D721Med (cell line): ENCODE measurements at places on chromosomes 4 and X.

- DNase-seq: no peak
Observed at GRCh38 chr4:138759554-138759902, 256.1 kb upstream of the NOCT start.

- DNase-seq: no peak
Observed at GRCh38 chr4:182354867-182355266, 111.7 kb downstream of the TENM3 start.

DNA sequence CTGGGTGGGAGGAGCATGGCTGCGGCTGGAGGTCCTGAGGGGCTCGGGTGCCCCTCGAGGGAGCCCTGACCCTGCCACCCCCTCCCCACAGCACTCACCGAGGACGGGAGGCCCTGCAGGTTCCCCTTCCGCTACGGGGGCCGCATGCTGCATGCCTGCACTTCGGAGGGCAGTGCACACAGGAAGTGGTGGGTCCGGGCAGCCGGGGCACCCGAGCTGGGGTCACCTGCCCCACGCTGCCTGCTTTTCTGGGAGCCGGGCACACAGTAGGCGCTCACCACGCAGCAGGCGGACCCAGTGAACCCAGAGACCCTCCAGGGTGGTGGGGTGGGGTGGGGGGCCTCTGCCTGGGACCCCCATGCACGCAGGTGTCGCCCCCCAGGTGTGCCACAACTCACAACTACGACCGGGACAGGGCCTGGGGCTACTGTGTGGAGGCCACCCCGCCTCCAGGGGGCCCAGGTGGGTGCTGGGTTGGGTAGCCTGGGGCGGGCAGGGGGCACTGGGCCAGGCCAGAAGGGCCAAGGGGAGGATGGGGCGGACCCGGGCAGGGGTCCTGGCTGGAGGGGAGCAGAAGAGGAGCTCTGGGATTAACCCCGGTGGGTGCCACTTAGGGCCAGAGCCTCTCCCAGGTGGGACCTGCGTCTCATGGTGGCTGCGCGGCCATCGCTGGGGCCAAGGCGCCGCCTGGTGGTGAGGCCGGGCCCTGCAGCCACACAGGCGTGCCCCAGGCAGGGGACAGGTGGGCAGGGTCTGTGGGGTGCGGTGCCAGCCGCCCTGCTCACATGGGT, 1.4 kb downstream of the HGFAC start:
- peak; percentile 97 for DNase-seq

DNA sequence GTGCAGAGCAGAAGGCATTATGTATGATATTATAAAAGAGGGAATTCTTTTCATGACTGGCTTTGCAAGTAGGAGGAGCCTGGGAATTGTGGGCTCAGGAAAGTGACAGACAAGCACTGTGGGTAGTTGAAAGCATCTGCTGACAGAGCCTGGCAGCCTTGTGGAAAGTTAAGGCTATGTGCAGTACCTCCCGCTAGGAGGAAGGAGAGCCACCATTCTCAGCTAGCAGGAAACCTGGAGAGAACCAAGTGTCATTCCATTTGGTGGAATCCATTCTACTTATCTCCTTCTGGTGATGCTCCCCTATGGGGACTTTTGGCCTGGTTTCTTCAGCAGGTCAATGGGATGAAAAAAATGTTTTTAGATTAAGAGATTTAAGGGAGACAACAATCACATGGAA, 81.8 kb downstream of the ASB9 start:
- no peak for DNase-seq

- DNase-seq: no peak
Observed at GRCh38 chrX:65657659-65658058, 9.8 kb upstream of the MSN start.

GRCh38 chr4:68460085-68460484, 12.8 kb downstream of the TMPRSS11E start:
- DNase-seq: no peak

- no peak for DNase-seq
Observed at GRCh38 chr4:57491388-57491787, 381.2 kb upstream of the IGFBP7 start.

DNA sequence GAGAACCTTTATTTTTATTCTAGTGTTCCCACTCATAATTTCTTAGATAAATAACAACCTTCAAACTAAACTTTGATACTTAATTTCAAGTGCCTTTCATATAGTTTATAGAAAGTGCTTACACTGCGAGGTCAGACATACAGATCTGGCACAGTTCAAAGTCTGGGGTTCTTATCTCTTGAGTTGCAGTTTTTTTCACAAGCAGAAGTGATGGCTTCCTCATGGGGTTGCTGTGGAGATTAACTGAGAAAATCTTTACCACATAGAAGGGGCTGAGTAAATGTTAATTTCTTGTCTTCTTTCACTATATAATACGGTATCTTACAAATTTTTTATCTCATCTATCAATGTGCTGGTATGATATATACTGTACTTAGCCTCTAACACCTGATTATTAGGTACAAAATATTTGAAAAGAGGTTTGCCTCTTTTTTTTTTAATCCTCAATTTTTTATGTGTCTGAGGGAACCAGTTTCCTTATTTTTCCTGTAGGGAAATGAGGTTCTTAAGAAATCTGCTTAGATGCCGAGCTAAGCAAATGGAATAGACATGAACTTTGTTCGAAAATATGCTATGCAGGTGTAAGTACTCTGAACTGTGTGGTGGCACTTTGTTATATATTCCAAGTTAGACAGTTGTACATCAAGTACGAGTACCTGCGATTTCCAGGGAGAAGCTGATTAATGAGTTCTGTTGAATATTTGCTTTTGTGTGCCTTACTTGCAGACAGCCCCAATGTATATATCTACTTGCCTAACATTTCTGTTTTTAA, 3.3 kb downstream of the ING2 start:
- no peak for DNase-seq

DNA sequence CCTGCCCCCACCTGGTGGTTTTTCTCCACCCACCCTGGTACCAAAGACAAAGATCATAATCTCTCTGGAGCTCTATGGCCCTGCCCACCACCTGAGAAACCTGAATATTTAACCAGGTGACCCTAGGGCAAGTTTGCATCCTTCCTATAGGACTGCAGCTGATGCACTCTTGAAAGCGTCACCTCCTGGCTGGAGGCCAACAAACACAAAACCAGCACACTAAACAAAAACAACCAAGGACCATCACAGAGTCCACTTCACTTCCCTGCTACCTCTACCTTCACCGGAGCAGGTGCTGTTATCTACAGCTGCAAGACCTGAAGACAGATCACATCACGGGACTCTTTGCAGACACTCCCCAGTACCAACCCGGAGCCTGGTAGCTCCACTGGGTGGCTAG, 296.7 kb upstream of the FGF13 start:
- no peak for DNase-seq

DNA sequence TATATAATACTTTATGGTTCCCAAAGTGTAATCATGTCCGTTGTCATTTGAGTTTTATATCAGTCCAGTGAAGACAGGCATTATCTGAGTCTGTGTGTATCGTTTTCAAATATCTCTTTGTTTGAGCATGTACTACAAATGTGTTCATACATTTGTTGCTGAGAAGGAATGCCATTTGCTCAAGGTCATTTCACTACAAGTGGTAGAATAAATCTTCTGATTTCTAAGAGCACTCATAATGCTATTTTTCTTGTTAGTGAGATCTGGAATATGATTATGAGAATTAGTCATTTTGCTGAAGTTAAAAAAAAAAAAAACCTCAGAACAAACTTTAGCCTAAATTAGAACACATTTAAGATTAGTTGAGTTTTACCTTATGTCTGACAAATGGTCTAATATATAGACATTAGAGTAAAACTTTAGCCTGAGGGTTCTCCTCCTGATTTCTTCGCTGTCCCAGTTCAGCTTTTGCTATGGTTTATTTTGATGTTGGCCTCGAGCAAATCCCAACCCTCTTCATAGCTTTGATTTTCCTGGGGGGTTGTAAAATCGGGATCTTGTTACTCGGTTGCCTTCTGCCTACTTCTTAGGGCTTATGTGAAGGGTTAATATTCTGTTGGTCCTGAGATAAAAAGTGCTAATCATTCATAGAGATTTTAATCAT, 87.1 kb downstream of the TMEM131L start:
- DNase-seq: no peak

DNA sequence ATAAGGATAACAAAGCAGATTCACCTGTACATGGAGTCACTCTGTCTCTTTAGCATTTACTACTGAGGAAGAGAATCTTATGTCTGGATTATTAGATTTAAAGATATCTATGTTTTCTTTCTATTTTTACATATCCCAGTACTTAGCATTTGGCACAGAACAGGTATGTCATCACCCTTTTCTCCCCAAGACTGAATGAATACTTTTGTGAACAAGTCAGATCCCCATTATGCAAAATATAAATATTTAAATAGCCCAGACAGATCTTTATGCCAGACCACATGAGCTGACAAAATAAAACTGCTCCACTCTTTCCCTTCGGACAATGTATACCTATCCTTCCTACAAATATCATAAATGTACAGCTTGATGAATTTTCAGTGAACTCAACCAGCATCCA, 94.5 kb downstream of the CASK start:
- no peak for DNase-seq

GRCh38 chrX:149259241-149259640, 245.9 kb downstream of the IDS start:
- DNase-seq: no peak

DNA sequence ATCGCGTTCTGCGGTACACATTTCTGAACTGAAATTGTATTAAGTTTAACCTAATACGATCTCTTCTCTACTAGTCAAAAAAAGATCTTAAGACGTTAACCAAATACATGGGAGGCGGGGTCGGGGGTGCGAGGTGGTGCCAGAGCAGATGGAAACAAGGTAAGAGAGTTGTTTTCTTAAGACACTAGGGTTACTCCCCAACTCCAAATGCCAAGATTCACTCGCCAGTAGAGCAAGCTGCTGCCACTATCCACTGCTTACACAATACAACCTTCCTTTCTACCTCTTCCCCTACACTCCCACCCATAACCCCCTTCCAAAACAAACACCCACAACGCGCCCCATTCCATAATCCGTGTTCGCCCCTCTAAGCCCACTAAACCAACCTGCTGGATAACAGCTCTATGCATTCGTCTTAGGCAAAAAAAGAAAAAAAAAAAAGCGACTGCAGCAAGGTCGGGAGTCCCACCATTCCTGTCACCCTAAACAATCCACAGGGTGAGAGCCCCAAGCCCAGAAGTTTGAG, 1.3 kb downstream of the LCORL start:
- no peak for DNase-seq

DNA sequence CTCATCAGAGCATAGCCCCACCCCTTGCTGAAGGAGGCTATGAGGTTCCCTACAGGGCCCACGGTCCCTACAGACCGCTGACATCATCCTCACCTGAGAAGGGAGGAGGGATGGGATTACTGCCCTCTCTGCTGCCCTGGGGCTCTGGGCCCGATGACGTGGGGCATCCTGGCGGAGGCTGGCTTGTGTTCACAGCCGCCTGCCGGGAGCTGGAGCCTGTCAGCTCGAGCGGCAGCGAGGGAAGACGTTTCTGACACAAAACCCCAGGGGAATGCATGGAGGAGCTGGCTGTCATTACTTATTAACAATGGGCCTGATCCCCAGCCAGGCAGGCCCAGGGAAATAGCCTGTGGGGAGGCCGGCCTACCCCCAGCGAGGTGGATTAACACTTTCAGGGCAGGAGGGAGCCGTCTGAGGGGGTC, 106.6 kb upstream of the ATP6AP2 start:
- DNase-seq: peak; percentile 31

DNA sequence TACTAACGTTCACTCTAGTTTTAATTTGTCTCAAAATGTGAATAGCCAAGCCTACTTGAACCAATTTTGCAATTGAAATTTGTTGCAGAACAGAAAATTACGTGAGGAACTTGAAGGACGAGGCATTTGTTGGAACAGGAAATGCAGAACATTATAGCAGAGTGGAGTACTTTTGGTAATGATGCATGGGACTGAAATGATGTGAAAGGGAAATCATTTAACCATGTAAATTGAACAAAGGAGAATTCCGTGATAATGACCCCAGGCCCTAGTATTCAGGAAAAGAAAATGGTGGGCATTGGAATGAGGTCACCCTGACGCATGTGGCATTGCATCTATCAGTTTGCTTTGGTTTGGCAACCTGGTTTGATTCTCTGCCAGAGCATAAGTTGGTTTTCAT, 44.9 kb upstream of the BEND4 start:
- no peak for DNase-seq

DNA sequence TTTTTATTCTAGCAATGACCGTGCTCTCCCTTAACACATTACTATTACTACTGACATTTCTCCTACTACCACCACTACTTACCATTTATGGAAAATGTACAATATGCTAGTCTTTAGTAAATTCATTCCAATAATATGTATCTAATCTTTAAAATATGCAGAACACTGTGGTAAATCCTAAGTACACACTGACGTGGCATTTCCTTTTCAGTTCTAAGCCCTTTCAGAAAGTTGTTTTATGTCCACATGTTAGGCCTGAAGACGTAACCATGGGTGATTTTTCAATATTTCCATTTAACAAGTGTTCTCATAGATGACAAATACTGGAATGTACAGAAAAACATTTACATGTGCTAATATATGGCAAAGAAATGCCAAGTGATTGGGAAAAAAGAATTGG, 268.6 kb upstream of the SLIT2 start:
- no peak for DNase-seq

GRCh38 chr4:5143940-5144339, 92.7 kb downstream of the STK32B start:
- no peak for DNase-seq

- DNase-seq: no peak
Observed at GRCh38 chrX:50769389-50770063, 44.5 kb downstream of the SHROOM4 start.

DNA sequence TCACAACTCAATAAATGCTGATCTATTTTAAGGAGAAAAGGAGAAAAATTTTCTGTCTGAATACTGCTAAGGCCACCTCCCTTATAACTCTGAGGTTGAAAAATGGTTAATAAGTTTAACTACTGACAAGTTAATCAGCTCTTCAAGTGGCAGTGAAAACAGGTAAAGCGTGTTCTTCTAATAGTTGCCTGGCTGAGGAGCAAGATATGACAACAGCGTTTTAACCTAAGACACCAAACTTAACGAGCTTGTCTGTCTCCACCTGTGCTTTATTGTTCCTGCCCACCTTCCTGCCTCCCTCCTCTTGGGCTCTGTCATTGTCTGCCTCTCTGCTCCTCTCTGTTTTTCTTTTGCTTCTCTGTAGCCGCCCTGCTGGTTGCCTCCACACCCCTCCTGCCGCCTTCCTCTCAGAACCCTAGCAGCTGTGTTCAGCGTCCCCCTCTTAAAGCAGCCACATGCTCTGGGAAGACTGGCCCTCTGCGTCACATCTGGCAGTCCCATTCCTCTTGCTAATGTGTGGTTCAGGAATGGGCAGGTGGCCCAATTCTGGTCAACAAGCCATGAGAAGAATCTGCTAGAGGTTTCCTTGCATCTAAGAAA, 4.3 kb upstream of the TSPAN5 start:
- no peak for DNase-seq

DNA sequence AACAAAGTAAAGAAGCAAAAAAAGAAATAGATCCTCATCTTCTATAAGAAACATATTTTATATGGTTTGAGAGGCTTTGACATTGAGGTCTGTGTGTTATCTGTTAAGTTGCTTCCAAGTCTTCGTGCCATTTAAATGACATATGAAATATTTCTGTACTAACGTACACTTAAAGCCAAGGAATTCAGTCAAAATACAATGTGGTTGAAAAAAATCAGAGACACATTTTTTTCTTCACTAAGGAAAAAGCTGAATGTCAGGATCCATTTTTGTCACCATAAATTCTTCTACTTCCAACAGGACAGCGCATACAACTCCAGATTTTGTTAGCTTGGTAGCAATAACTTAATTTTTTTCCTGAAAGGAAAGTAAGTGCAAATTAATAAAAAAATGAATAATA, 168.5 kb downstream of the FAT4 start:
- no peak for DNase-seq

GRCh38 chrX:45889471-45889870, 655.8 kb downstream of the ZNF674 start:
- no peak for DNase-seq
